Chondrocyte (in vitro differentiated cells): ENCODE measurements at places on chromosomes 4 and X. TPM values are rescaled to one million over a fixed set of nuclear protein-coding genes. Genes with fewer than 3 reads are reported as not detected.

DNA sequence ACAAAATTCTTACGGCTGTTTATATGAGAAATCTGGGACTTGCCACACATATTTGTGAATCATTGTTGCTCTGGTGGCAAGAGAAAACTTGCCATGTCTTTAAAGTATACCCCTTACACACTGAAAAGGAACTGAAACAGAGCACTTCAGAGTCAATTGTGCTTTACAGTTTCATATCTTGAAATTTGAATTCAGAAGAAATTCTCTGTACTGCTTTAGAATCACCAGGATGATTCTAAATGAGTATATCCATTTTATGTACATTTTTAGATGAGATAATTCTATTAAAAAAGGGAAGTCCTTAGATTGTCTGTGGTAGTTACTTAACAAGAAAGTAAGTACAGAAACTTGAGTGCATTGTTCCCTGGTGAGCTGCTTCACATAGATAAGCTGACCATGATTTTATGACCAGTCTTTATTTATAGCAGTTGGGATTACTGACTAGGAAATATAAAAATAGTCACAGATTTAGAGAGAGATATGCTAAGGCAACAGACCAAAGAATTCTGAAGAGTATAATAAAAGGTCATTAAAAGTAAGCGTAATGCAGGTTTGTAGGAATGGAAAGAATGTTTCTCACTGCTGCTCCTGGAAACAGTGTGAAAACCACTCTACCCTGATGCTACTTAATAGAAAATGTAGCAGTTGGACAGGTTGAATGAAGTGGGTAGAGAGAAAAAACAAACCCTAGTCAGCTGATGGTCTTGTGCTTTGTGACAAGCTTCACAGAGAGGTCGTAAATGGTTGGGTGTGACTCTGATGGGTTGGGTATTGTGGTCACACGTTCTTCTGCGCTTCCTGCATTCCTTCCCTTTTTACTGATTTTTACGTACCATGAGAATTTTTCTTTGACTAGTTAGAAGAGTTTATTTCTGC is 41.0 kb downstream of the FNIP2 start:
- peaks cover 64% of the 10 kb centered on the region for H3K4me1 ChIP-seq
- H3K27me3 ChIP-seq, result no peaks in the 10 kb centered on the region
- no peak for DNase-seq

Gene PAGE5
- not detected in 3 replicates for total RNA-seq

DNA sequence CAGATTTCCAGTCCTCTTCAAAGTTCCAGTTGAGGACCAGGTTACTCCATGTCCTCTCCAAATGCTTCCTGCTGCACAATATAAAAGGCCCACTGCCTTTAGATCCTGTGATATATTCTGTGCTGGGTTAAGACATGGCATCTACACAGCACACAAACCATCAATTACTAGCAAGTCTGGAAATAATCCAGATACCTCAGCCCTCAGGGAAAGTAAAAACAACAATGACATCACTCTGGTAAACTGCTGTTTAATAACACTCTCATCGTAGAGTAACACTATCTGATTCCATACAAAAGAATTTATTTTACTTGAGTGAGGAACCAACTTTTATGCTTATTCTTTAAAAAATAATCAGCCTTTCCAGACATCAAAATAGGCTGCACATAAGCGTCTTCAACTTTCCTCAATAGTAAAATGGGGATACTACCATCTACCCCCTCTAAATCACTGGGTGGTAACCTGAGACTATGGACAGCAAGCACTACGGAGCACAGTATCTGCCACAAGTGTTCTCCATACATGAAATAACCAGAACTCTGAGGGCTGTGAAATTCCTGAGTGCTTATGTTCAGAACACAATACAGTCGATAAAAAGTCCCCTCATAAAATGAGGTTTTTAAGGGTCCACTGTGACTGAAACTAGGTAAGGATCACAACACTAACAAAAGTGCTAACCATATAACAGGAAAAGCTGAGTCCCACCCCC is 53.4 kb downstream of the ABCG2 start:
- no peaks in the 10 kb centered on the region for H3K36me3 ChIP-seq
- no peak overlapping the region for H3K27ac ChIP-seq
- no peak for DNase-seq
- H3K27me3 ChIP-seq, result no peaks in the 10 kb centered on the region

DNA sequence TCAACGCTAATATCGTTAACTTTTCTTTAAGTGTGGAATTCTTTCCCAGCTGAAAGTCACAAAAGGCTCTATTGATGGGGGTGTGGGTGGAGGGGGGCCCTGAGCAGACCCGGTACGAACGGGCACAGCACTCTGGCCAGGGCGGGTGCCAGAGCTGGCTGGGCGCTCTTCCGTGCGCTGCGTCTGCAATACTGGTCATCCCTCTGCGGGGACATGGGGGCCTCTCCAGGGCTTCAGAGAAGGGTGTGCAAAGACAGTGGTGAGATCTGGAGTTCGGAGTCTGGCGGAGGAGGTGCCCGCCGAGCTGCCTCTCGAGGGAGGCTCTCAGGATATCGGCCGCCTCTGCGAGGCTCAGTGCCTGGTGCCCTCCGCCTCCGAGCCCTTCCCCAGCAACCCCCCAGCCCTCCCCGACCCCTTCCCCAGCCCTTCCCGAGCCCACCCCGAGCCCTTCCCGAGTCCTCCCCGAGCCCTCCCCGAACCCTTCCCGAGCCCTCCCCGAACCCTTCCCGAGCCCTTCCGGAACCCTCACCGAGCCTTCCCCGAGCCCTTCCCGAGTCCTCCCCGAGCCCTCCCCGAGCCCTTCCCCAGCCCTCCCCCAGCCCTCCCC is 34.3 kb downstream of the FGFRL1 start:
- peaks cover 58% of the 10 kb centered on the region for H3K4me1 ChIP-seq
- H3K36me3 ChIP-seq, result no peaks in the 10 kb centered on the region
- peak; percentile 68 for DNase-seq
- H3K4me3 ChIP-seq, result no peak overlapping the region

GRCh38 chrX:24037729-24038128 is 10.7 kb upstream of the KLHL15 start:
- H3K4me1 ChIP-seq, result no peaks in the 10 kb centered on the region
- no peaks in the 10 kb centered on the region for H3K27me3 ChIP-seq
- H3K36me3 ChIP-seq, result no peaks in the 10 kb centered on the region
- no peak overlapping the region for H3K27ac ChIP-seq
- H3K4me3 ChIP-seq, result no peak overlapping the region

Gene C4orf36
- total RNA-seq, result 0.60 TPM in 1 of 3 replicates, not detected in the others

Gene S100P
- total RNA-seq, result 0.95 to 1.1 TPM in 2 of 3 replicates, not detected in the other

Gene STARD8
- 0.31 to 0.49 TPM (median 0.37 TPM) in 3 replicates for total RNA-seq

Gene PLAC1
- total RNA-seq, result not detected in 3 replicates

DNA sequence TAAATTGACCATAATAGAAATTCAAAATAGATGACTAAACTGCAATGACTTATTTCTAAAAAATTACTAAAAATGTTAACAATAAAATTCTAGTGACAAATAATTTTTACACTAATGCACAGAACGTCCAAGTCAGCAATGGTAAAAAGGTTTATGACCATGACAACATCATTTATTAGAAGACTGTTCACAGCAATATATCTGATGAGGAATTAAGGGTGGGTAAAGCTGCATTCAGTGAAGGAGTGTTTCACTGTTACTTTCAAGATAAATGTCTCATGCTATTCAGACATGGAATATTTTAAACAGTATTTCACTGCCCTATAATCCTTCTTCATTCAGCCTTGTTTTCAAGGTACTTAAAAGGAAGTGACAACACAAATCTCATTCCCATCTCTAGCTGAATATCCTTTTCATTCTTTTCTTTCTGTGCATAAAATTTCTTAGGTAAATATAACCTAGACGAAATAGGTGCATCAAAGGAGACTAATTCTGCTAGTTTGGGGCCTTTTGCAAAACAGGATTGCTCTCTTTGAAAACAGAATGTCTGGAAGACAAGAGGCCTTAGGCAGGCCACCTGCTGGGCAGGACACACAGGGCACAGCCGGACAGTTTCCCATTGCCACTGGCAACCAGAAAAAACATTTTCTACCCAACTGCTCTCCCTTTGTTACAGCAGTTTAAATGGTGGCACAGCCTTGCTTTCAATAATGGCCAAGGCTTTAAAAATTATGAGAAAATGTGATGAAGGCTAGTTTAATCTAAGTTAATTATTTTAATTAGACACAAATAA is 600.3 kb downstream of the SPRY1 start:
- H3K4me3 ChIP-seq, result no peak overlapping the region
- H3K27me3 ChIP-seq, result no peaks in the 10 kb centered on the region
- peaks cover 2% of the 10 kb centered on the region for H3K36me3 ChIP-seq
- DNase-seq, result no peak

GRCh38 chr4:172547724-172548123 is 620.9 kb upstream of the GALNT7 start:
- no peak overlapping the region for H3K27ac ChIP-seq
- no peak for DNase-seq
- H3K36me3 ChIP-seq, result no peaks in the 10 kb centered on the region
- no peak overlapping the region for H3K4me3 ChIP-seq
- no peaks in the 10 kb centered on the region for H3K27me3 ChIP-seq

Gene CCSER1
- 0.24 TPM in 1 of 3 replicates, not detected in the others for total RNA-seq

Gene GPRASP3
- total RNA-seq, result 2.5 to 3.8 TPM (median 3.2 TPM) in 3 replicates

DNA sequence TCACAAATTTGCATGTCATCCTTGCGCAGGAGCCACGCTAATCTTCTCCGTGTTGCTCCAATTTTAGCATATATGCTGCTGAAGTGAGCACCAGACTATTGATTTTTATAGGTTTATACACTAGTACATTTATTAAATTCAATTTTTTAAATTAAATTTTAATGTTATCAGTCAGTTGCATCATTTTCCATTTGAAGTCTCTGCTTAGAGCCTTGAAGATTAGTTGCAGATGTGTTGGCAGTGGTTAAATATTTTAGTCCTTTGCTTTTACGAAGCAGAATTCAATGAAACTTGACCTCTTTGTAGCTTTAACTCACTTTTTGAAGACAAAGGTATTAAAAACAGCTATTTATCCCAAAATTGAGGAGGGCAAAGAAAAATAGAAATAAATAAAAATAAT is 16.5 kb downstream of the TRAPPC11 start:
- H3K27me3 ChIP-seq, result no peaks in the 10 kb centered on the region
- H3K4me1 ChIP-seq, result no peaks in the 10 kb centered on the region
- no peak for DNase-seq
- peaks cover 9% of the 10 kb centered on the region for H3K36me3 ChIP-seq

Gene RBM46
- total RNA-seq, result not detected in 3 replicates

Gene CSN1S1
- not detected in 3 replicates for total RNA-seq

DNA sequence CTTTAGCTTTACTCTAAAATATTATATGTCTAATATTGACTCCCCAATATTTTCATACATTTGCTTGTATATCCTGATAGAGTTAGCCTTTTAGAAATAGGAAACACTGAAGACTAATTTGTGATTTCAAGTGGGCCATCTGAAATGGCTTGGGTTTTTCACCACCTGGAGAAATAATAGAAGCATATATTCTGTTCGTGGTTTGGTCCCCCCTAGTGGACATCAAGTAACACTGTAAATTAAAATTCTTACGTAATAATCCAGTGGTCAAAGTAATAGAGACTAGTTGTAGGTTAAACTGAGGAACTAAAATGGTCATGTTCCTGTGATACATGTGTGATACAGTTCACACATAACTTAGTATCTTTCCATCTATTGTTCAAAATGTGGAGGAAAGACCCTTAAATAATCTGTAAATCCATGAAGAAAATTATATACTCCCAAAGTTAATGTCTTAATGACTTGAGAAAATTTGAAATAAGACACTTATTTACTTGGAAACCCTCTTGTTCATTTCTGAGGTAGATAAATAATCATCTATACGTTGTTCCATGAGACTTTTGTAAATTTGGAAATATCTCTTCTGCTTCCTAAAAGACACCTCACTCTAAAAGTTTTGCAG is 79.8 kb upstream of the SMARCAD1 start:
- H3K27ac ChIP-seq, result no peak overlapping the region
- no peaks in the 10 kb centered on the region for H3K4me1 ChIP-seq
- no peaks in the 10 kb centered on the region for H3K36me3 ChIP-seq
- H3K4me3 ChIP-seq, result no peak overlapping the region

DNA sequence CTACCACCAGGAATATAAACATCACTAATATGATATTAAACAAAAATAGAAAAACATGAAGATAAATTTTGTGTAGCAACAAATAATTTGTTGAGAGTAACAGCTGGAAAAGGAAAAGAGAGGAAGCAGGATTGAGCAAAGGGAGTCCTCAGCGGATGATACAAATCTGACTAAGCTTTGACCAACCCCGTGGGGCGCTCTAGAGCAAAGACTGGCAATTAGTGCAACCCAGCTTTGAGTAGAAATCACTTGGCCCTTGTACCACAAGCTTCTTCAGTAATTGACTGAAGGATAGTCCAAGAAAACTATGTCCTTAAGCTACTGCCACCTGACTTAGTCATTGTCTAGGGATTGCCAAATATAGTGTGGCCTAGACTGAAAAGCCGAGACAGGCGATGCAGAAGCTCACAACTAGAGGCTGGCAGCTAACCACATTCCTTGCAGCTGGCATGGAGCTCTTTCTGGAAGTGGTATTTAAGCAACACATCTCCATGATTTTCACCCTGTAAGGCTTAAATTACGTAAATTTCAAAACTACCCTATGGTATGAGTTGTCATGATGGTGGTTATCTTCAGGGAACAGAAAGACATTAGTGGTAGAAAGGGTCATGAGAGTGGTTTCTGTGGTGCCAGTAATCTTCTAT is 396.0 kb downstream of the PDGFC start:
- peaks cover 30% of the 10 kb centered on the region for H3K4me1 ChIP-seq
- H3K27ac ChIP-seq, result peak overlapping the region; percentile 19
- H3K27me3 ChIP-seq, result no peaks in the 10 kb centered on the region
- no peak for DNase-seq
